ENCODE measurements at places on chromosomes 16 and 17.

DNA sequence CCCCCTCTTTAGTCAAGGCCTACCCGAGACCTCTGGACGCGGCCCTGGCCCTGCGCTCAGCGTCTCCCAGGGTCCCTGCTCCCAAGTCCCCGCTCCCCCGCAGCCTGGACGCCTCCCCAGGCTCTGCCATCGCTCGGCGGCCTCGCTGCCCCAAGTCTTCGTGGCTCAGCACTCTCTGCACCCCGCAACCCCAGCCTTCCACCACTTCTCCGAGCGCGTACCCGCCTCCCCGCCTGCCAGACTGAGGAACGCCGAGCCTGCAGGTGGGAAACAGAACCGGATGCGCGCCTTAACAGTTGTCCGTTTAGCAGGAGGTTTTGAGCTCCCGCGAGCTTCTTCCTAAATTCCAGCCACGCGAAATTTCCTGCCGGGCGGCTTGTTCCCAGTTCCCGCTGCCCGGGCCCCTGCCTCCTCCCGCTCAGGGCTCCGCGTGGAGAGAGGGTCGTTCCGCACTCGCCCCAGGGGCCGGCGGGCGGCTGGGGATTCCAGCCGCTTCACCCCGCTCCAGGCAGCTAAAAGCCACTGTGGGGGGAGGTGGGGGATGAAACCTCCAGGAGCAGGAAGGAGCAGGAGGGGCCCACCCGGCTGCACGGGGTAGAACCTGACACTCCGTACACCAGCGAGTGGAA, 87.7 kb downstream of the KCNJ12 start:
- DNase-seq = no peak

GRCh38 chr17:28878981-28879380, 18.6 kb downstream of the FLOT2 start:
- DNase-seq = no peak

GRCh38 chr17:78121801-78122215, 6.7 kb downstream of the TMC6 start:
- DNase-seq = no peak

DNA sequence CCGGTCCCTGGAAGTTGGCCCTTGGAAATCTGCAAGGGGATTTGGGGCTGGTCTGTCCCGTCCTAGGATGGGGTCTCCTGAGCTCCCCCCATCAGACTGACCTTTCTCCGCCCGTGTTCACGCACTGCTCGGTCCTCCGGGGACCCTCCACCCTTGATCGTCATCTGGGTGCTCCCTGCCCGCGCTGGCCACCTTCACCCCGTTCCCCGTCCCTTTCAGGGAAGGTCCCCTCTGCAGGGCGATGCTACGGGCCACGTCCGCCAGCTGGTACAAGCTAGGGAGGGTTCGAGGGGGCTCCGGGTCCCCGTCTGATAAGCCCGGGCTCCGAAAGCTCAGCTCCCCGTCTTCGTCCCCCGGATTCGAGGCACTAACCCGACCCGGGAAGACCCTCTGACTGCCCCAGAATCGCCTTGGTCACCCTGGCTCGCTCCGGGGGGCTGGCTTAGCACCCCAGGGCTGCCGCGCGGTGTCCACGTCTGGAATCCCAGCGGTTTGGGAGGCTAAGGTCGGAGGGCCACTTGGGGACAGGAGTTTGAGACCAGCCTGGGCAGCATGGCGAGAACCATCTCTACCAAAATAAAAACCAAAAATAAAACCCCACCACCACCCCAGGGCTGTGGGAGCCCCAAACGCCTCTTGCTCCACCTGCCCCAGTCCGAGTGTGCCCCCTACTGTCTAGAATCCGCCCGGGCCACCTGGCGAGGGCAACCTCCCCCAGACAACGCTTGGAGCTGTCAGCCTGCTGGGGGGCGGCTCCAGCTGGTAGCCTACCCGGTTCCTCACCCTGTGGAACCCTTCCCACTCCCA, 1.1 kb upstream of the SLC43A2 start:
- DNase-seq = peak; percentile 60

GRCh38 chr17:68053231-68054013, 17.9 kb downstream of the KPNA2 start:
- DNase-seq = no peak

DNA sequence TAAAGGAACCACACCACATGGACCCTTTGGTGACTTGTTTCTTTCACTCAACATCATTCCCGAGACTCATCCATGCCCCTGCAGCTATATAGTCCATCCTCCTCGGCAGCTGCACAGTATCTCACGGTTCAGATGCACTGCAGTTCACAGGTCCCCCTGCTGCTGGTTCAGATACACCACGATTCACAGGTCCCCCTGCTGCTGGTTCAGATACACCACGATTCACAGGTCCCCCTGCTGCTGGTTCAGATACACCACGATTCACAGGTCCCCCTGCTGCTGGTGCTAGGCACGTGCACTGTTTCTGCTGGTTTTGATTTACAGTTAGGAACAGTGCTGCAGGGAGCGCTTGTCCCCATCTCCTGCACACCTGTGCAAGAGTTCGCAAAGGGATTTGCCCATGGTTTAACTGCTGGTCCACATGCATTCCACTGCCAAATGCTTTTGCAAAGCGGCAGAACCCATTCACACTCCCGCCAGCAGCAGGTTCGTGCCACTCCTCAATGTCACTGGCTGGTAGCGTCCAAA, 3.8 kb downstream of the HSDL1 start:
- DNase-seq = no peak

- DNase-seq = no peak
Measured at GRCh38 chr16:79248351-79248750, 352.2 kb downstream of the MAF start.

GRCh38 chr16:85798283-85798776, 1.0 kb downstream of the EMC8 start:
- no peak for DNase-seq

GRCh38 chr16:9441012-9441411, 349.6 kb downstream of the HAPSTR1 start:
- no peak for DNase-seq

- DNase-seq = peak; percentile 51
Measured at GRCh38 chr17:10062691-10063385, 135.6 kb downstream of the GAS7 start.

GRCh38 chr16:5634666-5635180, 537.1 kb upstream of the EEF2KMT start:
- no peak for DNase-seq

GRCh38 chr17:77301694-77302266, 161.0 kb downstream of the SEC14L1 start:
- no peak for DNase-seq

DNA sequence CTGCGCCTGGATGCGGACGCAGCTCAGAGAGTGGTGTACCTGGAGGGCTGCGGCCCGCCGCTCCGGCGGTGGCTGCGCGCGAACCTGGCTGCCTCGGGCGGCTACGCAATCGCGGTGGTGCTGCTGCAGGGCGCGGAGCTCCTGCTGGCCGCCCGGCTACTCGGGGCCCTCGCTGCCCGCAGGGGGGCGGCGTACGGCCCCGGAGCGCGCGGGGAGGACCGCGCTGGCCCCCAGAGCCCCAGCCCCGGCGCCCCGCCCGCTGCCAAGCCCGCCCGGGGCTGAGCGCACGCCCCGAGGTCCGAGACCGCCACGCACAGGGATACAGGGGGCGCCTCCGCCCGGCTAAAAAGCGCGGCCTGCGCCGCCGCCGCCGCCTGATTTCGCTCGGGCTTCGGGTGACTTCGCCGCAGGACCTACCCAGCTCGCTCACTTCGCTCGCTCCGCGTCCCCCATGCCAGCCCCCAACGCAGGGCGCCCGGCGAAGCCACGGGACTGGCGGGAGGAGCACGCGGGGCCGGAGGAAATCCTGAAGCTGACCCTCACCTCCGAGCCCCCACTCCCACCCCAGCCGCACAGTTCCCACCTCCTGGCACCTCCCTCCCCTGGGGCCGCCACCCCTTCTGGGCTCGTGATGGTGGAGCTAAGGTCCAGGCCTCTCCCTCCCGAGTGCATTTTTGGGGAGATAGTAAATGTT, 8.2 kb downstream of the PDE6G start:
- DNase-seq = no peak

DNA sequence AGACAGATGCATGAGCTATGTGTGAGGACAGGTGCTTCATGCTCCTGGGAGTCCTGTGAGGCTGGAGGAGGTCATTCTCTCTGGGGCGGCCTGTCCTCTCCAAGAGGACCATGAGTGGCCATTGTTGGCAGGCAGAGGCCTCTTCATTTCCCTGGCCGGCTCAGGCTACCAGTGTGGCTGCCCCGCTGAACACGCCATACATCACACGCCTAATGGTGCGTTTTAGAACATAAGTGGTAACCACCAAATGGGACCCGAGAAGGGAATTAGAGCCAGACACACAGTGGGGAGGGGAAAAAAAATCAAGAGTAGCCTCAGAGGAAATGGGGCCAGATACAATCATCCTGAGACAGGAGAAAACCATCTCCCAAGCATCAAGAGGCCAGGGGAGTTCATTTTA, 140.0 kb downstream of the SPACA3 start:
- no peak for DNase-seq

- peak; percentile 75 for DNase-seq
Measured at GRCh38 chr16:24010440-24011089, 174.8 kb downstream of the PRKCB start.

DNA sequence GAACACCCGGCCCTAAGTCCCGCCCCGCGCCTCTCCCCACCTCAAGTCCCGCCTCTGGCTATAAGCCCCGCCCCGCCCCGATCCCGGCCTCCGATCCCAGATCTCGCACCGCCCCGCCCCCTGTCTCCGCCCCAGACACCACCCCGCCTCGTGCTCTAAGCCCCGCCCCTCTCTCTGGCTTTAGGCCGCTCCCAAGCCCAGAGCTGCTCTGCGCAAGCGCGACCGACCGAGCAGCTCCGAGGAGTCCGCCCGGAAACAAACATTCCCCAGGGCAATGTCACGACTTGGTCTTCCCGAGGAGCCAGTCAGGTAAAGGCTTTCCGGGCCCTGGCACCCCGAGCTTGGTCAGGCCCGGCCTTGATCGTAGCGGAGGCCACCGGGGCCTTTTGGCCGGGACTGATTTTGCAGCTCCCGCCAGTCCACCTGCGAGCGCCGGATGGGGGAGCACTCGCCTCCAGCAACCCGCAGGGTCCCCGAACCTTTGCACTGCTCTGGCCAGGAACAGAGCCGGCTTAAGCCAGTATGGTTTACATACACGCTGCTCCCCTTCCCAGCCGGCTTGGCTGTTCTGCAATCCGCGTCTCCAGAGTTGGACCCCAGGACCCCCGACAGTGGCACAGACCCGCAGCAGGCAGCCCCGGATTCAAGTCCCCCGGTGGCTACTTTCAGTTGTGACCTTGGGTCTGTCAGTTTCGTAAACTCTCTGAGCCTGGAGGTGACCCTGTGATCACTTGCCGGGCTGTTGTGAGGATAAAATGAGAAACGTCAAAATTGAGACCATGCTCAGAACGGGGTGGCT, at the start of gene NUDT7:
Gene NUDT7 (plus strand): TSS at position 206 of the 799 bp plus-strand sequence. CDS start 69 bp downstream, at position 275.
- peak; percentile 85 for DNase-seq

Measured in CD4-positive, alpha-beta T cell (primary cell).